ENCODE measurements at places on chromosomes 4 and X.
A peak's percentile ranks its signal among the peaks of the same experiment; 100 is the strongest.

GRCh38 chr4:78742300-78742699 is 33.9 kb upstream of the BMP2K start:
- DNase-seq: no peak

- no peak for DNase-seq
Measured at GRCh38 chr4:88605736-88606135, 13.5 kb downstream of the HERC3 start.

GRCh38 chr4:86452924-86453531 is 93.2 kb upstream of the MAPK10 start:
- DNase-seq: no peak

DNA sequence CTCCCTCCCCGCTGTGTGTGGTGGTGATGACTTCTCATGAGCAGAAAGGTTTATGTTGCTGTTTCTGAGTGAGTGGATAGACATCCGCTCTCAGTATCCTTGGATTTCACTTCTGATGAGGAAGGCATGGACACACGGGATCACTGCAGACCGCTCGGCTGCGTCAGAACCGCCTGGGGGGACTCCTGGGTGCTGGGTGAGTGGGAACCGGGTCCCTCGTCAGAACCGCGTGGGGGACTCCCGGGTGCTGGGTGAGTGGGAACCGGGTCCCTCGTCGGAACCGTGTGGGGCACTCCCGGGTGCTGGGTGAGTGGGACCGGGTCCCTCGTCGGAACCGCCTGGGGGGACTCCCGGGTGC is 9.0 kb downstream of the CTBP1 start:
- DNase-seq: peak; percentile 12

- DNase-seq: no peak
Measured at GRCh38 chr4:76590798-76591281, 155.8 kb downstream of the SHROOM3 start.

GRCh38 chrX:15854080-15854655 is 445 bp downstream of the AP1S2 start:
- no peak for DNase-seq

DNA sequence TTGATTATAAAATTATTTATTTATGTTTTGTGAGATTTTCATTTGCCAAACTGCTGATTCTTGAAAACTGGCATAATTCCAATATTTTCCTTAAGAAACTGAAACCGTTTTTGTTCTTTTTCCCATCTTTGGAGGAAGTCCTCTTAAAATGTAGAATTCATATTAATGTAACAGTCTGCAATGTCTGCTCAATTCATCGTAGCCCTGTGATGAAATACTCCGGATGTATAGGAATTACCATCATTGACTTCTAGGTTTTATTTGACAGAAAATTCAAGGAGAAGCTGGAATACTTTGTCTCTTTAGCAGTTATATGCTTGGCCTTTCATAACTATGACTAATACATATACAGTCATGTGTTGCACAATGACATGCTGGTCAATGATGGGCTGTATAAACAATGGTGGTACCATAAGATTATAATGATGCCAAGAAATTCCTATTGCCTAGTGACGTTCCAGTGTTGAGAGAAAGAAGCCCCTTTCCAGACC is 185.0 kb upstream of the GPRIN3 start:
- no peak for DNase-seq

DNA sequence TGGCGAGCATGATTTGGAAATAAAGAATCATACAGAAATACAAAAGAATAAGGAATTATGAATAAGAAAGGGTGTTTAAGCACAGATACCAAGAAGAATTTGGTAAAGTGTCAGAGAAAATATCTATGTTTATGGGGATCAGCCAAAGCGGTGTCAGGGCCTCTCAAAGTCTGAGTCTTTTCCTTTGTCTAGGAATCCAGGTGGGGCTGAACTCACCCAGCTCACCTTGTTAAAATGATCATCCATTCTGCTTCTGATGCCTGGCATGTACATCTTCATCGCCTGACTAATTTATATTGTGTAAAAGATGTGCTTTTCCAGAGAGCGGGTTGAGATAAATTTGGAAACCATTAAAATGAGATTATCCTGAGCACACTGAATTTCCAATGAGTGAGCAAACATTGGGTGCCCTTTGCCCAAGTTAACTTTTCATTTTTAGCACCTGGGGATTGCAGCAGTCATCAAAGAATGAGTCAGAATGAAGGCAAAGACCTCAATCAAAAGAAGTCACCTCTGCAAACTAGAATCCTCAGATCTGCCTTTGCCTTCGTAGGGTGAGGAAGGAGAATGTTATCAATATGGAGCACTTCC is 141.9 kb upstream of the ANXA3 start:
- no peak for DNase-seq

DNA sequence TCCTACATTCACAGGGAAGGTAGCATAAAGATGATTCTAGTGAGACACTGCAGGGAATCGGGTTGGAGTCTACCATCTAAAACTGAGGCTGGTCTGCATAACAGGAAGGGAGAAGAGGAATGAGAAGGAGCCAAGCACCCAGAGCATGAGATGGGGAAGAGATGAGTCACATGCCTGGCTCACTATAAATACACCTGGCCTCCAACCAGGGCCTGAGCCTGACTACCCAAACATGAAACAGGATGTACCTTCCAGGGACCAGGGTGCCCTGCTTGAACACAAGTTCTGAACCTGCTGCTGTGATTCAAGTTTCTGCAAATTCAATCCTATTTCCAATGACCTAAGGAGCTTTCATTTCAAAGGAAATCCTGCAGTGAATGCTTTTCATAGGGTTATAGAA is 24.9 kb downstream of the CD99L2 start:
- no peak for DNase-seq

GRCh38 chr4:4763822-4764557 is 95.5 kb upstream of the MSX1 start:
- DNase-seq: no peak

- DNase-seq: no peak
Measured at GRCh38 chr4:85669204-85669603, 194.3 kb downstream of the ARHGAP24 start.

DNA sequence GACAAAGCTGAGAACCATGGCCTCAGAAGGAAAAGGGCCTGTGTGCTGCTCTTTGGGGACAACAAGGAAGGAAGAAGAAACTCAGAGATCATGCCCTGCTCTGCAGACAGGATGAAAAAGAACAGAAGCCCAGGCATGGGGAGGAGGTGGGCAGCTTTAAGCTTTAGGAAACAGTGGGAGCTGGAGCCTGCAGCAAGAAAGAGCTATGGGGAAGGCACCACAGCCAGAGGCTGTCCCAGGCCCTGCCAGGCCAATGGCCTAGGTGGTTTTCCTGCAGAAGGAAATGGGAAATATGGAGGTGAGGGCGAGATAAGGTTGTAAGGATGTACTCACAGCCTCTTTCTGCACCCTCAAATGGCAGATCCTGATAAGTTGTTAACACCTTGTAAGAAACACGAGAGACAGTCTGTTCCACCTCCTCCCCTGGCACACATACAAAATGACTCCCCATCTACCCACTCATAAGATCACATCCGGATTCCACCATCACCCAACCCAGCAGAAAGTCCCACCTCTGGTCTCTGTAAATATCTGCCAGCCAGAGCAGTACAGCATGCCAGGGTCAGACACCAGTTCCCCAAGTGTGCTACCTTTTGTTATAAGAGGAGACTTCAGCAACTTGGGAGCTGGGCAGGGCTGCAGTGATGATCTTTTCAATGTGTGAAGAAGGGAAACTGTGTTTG is 105.2 kb downstream of the RTL5 start:
- no peak for DNase-seq

- no peak for DNase-seq
Measured at GRCh38 chr4:12724510-12724909, 759.6 kb downstream of the RAB28 start.

- DNase-seq: no peak
Measured at GRCh38 chr4:122674371-122674770, 53.5 kb upstream of the IL21 start.

GRCh38 chrX:75522565-75523431 is at the start of gene ZDHHC15:
Gene ZDHHC15 (minus strand): TSS chrX:75523037. CDS start chrX:75523024, 13 bp downstream.
- no peak for DNase-seq

- DNase-seq: no peak
Measured at GRCh38 chr4:151251603-151252304, 25.2 kb upstream of the PRSS48 start.

DNA sequence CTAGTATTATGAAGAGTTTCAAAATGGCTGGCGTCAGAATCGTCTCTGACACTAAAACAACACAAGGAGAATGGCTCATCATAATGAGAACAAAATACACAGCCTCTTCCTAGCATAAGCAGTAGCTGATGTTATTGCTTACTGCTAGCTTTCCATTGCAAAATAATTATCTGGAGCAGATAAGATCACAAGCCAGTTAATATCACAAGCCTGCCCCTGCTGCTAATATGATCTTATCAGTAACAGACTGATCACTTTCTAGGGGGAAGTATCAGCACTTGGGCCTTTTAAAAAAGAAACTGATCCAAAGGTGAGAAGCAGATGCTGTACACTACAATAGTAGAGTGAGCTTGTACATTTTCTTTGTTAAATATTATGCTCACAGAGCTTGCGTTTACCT is 554.8 kb upstream of the PABPC4L start:
- no peak for DNase-seq

GRCh38 chr4:169621731-169622492 is 1.5 kb downstream of the CLCN3 start:
- no peak for DNase-seq

DNA sequence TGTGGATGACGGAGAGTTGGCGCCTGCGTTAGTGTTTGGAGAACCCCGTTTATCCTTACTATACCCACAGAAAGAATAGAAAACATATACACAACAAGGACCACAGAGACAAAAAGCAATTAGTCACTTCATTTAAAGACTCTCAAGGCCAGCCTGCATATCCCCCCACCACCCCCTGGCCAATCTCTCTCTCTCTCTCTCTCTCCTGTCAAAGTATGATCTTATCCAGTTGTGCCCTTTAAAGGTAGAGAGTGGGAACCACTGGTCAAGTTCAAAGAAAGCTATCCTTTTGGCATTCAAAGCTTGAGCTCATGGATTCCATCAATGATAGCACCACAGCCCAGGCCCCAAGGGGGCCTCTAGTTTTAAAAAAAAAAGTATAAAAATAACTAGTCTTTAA is 180.3 kb upstream of the MBNL3 start:
- no peak for DNase-seq

DNA sequence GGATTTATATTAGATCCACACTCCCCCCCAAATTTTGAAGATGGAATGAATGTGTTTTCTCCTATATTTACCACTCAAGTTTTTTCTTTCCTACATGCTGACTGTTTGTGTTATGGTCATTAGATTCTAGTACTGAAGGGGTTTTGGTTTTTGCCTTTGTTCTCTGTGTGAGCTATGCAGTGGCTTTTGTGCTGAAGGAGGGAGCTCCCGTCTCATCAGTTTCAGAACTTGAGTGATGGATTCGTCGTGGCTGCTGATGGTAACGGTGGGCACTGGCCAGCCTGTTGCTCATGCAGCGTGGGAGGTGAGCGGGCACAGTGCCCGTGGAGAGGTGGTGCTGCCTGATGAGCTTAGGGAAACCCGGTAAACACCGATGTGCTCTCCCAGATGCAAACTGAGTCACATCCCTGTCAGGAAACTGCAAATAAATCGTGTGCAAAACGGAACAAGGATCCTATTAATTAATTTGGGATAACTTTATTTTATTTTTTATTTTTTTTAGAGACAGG is 101.5 kb downstream of the SORBS2 start:
- DNase-seq: no peak

GRCh38 chrX:79556800-79557199 is 189.7 kb upstream of the ITM2A start:
- DNase-seq: no peak

GRCh38 chr4:100889898-100890297 is 372.1 kb upstream of the EMCN start:
- DNase-seq: no peak

GRCh38 chrX:118495958-118496762 is 545 bp downstream of the DOCK11 start:
- DNase-seq: no peak

- DNase-seq: no peak
Measured at GRCh38 chr4:99861120-99861905, 32.9 kb downstream of the LAMTOR3 start.

- no peak for DNase-seq
Measured at GRCh38 chr4:173519111-173520101, 10.6 kb downstream of the HAND2 start.

DNA sequence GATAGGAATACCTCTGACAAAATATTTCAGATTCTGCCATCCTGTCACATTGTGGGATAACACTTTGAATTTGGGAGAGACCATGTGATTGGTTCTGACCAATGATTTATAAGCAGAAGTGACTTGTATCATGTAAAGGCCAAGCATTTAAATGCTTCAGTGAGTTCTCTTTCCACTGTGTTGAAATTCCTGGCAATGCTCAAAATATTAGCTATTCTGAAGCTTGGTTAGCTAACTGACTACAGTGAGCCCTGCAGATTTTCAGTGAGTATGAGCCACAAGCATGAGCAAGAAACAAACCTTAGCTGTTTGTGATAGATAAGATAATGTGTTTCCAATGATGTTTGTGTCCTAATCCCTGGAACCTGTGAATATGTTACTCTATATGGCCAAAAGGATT is 562.8 kb upstream of the AADAT start:
- DNase-seq: no peak

DNA sequence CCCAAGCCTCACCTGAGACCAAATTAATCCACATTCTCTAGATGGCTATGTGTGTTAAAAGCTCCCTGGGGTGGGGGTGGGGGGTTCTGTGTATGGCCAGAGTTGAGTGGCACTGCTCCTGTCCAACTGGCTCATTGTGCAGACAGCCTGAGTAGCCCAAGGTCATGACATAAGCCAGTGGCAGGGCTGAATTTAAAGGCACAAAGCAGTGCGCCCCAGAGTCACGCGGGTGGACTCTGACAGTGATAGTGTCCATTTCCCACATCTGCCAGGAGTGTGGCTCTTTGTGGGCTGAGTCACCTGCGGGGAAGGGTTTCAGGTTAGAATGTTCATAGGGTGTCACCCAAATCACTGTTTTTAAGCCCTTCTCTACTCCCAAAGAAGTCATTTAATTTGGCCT is 45.4 kb downstream of the SCD5 start:
- DNase-seq: no peak

- DNase-seq: no peak
Measured at GRCh38 chr4:153142700-153143438, 61.4 kb upstream of the TRIM2 start.

- no peak for DNase-seq
Measured at GRCh38 chr4:129672941-129673340, 577.0 kb downstream of the C4orf33 start.

DNA sequence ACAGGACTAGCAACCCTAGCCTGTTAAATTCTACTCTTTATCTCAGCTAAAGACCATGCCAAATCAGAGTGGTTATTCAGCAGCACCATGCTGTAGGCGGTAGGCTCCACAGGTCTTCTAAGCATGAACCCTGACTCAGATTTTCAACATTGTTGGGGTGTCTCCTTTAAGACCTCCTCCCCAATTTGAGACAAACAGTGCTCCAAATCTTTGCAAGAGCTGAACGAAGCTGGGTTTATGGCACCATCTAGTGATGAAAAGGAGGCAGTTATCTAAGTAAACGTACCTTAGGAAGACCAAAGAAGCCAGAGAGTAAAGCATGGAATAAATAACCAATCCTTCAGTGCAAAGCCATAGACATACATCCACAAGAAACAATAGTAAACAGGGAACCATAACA is 334.5 kb upstream of the SLC7A11 start:
- no peak for DNase-seq

Data from GM12891 (cell line).